Fibroblast of skin of back (primary cell): ENCODE measurements at places on chromosomes 16 and 17.
A peak's percentile ranks its signal among the peaks of the same experiment; 100 is the strongest.

GRCh38 chr17:48542114-48542656 lies 2.7 kb downstream of the HOXB2 start:
- DNase-seq: peak; percentile 46

DNA sequence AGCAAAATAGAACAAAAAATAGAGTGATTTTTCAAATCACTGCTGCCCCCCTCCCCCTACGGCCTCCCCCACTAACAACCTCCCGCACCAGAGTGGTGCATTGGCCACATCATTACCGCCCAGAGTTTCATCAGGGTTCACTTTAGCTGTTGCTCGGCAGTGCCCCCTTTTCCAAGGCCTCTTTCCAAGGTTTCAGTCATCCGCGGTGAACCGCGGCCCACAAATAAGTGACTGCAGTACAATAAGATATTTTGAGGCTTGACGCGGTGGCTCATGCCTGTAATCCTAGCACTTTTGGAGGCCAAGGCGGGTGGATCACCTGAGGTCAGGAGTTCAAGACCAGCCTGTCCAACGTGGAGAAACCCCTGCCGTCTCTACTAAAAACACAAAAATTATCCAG lies 180.0 kb downstream of the MAF start:
- no peak for DNase-seq

- DNase-seq: no peak
Observed at GRCh38 chr17:62030264-62030663, 34.8 kb downstream of the MED13 start.

- DNase-seq: no peak
Observed at GRCh38 chr17:32654324-32654723, 167.5 kb downstream of the CDK5R1 start.

DNA sequence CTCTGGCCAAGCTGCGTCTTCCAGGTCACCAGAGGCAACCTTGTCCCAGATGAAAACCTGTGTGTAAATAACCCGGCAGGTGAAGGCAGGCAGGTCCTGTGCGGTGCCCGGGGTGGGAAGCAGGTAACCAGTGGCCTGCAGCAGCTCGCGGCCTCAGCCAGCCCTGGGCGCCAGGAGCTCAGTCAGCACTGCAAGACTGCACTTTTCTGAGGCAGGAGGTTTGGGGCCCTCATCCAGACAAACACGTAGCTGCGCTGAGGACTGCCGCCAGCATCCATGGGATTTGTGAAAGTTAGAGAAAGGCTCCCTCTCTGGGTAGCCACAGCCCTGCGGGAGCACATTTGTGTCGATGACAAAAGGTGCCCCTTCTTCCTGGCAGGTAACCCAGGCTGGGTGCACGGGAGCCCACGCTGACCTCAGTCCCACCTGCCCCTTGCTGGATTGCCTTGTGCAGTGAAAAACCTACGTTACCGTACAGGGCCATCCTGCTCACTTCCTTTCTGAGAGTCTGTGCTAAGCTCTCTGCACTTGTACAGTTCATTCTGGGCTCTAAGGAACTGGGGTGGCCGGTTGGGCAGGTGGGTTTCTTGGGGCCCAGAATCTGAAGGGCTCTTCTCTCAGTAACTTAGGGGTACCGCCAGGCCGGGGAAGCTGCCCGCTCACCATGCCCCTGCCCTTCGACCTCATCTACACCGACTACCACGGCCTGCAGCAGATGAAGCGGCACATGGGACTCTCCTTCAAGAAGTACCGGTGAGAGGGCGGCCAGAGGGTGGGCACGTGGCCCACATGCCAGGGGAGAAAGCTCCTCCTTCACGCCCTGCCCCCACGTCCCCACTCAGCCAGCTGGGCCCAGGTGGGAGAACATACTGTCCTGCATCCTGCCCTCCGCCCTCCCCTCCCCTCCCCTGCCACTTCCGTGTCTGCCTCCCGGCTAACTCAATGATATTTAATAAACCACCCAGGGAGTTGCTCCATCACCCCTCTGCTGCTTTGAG lies 56.4 kb downstream of the MGAT5B start:
- DNase-seq: no peak

DNA sequence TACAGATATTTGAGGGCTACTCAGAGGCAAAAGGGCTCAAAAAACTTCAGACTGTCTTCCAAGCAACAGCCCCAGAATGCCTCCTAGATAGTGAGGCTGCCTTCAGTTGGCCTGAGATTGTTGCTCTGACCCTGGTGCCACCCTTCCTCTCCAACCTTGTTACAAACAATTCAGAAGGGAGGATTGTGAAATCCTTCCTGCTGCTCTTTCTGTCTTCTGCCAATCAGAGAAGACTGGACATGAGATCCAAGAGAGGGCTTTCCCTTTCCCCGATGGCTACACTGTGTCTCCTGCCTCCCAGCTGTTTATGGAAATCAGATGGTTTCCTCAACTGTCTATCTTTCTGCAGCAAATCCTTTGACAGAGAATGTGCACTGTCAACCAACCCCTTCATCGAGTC lies 419.9 kb downstream of the CDH13 start:
- DNase-seq: no peak
